ENCODE measurements at places on chromosomes 6 and 20.

- DNase-seq = no peak
Measured at GRCh38 chr6:42229506-42230119, 12.0 kb upstream of the MRPS10 start.

DNA sequence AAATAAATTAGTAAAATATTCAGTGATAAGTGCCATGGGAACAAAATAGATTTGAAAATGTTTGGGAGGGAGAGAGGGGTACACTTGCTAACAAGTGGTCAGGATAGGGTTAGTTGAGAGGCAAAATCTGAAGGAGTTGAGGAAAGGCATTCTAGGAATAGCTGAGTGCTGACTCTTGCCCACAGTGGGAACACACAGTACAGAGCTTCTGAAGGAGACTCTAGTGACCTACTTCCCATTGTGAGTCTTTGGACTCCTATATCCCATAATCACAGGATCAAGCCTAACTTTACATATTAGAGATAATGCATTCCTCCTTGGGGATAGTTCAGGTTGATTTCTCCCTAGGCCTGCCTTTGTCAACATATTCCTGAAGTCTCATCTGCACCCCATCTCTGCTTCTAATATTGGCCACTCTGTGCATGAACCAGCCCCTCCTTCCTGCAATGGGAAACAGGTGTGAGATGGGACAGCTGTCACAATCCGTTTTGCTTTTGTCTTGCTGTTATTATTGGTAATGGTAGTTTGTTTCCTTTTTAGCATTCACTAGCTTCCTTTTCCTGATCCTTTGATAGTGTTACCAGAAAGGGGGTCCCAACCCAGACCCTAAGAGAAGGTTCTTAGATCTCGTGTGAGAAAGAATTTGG, 2.6 kb upstream of the TRIM38 start:
- no peak for DNase-seq

- no peak for DNase-seq
Measured at GRCh38 chr6:163418311-163419029, 4.0 kb downstream of the QKI start.

DNA sequence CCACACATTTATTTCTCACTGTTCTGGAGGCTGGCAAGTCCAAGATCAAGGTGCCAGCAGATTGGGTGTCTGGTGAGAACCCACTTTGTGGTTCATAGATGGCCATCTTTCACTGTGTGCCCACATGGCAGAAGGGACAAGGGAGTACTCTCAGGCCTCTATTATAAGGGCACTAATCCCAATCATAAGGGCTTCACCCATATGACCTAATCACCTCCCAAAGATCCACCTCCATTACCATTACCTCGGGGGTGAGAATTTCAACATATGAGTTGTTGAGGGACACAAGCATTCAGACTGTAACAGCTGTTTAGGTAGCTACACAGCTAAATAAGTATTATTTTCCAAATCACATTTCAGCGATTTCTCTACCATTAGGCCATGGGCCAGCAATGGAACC, 2.5 kb upstream of the PRND start:
- DNase-seq = no peak

GRCh38 chr20:46276531-46276930, 31.8 kb downstream of the CDH22 start:
- DNase-seq = no peak

DNA sequence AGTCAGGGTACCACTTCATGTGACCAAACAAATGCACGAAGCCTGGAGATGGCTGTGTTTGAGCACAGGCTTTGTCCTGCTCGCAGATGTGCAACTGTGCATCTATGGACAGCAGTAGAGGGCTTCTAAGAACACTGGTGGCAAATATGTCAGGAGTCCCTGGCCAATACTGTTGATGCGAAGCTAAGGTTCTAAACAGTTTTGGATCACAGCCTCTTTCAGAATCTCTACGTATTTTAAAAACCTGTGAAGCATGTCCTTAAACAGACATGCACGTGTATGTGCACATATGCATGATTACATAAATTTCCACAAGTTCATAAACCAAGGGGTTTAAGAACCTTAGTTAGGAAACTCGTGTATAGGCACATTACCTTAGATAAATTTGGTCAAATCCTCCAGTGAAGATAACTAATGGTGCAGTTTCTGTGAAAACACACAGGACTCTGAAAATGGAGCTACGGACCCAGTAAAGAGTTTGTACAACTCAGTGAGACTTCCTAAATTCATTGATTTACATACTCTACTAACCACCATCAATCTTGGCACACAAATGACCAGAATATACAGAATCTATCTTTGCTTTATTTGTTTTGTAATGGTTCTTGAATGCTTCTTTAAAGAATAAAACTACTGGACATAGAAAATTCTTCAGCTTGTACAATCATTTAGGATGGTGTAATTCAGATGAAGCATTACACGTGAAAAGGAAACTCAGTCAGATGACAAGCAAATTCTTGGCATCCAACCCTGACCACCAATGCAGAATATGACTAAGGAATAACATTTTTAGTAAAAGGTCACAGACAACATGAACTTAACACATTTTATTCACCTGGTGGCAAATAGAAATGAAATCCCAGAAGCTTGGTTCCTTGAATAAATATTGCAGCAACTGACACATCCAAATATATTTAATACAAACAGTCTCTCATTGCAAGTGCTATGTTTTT, 27.4 kb downstream of the KCNQ5 start:
- no peak for DNase-seq

DNA sequence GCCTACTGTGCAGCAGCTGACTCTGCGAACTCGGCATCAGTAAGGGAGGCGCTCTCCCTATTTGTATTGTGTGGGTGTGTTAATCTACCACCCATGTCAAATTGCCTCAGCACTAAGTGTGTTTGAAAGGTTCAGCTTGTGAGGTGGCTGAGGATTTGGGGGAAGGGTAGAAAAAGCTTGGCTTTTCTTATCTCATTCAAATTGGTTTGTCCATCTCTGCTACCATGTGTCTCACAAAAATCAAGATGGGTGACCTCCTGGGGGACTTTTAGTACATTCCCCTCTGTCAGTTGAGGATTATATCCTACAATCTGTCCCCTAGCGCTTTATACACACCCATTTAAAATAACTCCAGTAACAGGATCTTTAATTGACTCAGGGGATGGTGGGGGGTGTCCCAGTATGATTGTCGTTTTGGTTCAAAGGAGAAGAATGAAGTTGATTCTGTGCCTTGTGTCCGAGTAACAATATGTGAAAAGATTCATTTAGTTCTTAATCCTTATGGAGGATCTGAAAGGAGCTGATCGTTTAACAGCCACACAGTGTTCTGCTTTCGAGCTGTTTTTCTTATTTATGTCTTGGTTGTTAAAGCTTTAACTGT, 609.6 kb downstream of the PKHD1 start:
- no peak for DNase-seq

GRCh38 chr6:41459738-41460137, 86.4 kb upstream of the FOXP4 start:
- DNase-seq = no peak

DNA sequence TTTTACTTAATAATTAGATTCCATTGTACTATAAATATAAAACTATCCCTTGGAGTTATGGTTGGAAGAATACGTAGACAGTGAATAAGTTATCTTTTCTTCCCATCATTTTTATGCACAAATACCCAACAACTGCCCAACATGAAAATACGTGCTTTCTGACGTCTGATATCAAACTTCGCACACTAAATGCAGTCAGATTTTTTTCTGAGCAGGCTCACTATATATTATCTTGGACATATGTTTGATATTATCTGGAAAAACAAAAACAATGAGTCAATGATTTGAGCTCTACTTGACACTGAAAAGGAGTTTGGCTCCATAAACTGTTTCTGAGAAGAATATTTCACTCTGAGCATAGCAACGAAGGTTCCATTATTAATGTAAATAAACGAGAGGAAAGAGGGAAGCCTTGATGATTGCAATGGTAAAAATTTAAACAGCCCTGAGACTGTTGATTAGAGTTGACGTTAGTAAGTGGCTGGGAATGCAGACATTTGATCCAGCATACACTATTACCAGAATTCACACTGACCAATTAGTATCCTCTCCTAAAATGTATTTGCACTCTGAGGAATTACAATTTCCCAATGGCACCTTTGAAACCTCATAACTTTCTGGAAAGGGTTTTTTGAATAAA, 1090.0 kb downstream of the EPHA7 start:
- no peak for DNase-seq

Data from activated T-helper 1 cell treated with Interleukin-2 at 50 U/mL for 16 hours (primary cell).